ENCODE measurements at places on chromosomes 6 and 20.
A peak's percentile ranks its signal among the peaks of the same experiment; 100 is the strongest.

- DNase-seq, result no peak
These were observed 78.3 kb downstream of the ATG5 start for GRCh38 chr6:106247293-106247692.

DNA sequence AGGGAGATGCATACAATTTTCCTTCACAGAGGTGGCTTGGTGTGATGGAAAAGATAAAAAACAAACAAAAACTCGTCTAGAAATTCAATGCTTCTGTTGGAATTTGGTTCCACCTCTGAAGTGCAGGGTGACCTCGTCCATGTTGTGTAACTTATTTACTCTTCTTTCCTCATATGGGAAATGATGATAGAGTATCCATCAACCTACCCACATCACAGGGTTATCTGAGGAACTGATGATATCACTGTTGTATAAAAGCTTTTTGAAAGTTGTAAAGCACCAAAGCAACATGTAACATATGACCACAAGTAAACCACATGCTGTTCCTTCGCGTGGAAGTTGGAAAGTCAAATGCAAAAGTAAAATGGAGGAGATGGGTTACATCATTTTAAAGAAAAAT, 212.0 kb upstream of the SGK1 start:
- DNase-seq, result no peak

- no peak for DNase-seq
These were observed 49.5 kb downstream of the TRIM38 start for GRCh38 chr6:26012061-26012460.

DNA sequence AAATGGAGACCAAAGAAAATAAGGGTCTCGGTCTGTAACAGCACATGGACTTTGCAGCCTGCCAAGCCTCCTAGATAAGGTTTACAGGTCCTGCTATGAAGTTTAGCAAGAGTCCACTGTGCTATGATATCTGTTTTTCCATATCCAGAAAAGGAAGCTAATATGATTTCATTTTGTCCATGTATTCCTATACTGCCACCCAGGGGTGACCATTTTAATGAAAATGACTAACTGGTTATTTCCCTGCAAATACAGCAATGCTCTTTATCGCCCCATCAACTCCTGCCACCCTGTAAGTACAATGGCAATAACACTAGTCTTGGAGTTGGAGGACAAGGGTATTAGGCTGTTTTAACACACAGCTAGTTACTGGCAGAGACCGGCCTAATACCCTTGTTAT, 115.2 kb upstream of the GLP1R start:
- DNase-seq, result no peak

- peak; percentile 38 for DNase-seq
These were observed 136.6 kb downstream of the COL9A1 start for GRCh38 chr6:70166088-70166958.

DNA sequence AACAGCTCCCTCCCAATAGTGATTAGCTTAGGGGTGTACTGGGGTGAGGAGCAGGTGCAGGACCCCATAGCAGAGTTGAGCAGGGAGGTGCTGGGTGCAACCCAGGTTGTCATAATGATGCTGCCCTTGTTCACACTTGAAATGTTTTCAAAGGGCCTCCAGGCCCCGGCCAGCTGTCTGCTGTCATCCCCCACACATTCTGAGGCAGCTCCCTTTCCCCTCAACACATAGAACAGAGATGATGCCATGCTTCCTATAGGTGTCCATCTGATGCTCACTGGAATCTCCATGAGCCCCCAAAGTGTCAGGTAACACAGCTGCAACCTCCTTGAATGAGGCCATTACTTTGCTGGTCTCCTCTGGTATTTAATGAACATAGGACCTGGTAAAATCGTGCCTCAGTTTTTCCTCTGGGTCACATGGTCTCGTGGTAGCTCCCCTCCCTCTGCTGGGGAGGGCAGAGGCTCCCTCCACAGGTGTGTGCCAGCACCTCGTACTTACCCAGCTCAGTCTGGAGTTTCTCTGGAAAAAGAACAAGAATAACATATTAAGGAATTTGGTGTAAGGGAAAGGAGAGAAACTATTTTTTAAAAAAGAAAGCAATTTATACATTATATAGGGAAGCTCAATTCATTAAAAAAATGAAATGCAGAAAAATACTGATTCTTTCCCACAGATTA, 5.6 kb downstream of the BTNL2 start:
- DNase-seq, result no peak

GRCh38 chr6:137472641-137473137, 21.5 kb downstream of the OLIG3 start:
- DNase-seq, result no peak

- DNase-seq, result no peak
These were observed 7.5 kb upstream of the OOEP start for GRCh38 chr6:73377225-73377624.

DNA sequence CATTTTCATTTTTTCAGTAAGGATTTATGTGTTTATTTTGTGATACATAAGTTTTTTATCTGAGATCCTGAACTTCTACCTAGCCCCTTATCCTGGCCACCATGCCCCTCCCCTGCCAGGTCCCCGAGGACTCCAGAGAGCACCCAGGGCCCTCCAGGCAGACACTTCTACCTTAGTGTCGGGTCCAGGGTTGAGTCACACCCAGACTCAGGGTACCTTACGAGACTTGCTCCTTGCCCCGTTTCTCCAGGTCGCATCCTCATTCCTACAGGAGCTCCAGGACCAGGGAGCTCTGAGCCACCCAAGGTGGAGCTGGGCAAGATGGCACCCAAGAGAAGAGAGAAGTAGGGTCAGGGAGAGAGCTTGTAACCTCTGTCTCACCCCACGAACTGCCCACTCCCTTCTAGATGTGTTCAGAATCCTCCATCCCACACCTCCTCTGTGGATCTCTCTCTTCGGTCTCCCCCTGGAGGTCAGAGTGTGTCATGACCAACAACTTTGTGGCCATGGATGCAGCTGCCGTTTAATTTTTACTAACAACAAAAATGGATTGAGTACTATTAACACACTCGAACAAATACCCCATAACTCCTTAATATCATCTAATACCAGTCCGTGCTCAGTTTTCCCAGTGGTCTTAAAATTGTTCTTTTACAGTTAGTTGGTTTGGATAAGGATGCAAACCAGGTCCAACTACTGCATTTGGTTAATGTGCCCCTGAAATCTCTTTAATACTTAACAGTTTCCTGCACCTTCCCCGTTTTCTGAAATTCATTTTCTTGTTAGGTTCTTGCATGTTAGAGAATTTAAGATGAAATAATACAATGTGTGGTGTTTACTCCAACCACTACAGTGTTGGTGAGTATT, 130.6 kb upstream of the INSM1 start:
- peak; percentile 16 for DNase-seq

DNA sequence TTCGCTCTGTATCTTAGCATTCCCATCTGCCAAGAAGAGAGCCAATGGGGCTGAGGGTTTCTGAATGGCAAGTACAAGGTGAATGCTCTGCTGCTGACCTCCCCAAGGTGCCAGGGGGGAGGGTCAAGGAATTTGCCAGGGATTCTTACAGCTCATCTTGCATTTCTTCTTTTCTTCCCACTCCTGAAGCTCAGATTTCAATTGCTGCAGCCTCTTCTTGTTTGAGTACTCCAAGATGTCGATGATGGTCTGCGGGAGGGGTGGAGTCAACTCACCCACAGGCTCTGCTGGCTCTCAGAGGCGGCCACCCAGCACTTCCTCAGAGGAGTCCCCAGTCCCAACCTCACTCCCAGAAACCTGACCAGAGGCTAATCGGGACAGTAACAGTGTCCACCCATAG, 12.4 kb downstream of the C20orf96 start:
- no peak for DNase-seq

- DNase-seq, result no peak
These were observed 1.3 kb upstream of the CDKN1A start for GRCh38 chr6:36677059-36677749.

- no peak for DNase-seq
These were observed 172.9 kb upstream of the MCHR2 start for GRCh38 chr6:100166956-100167355.

GRCh38 chr6:88157106-88157505, 9.0 kb downstream of the CNR1 start:
- no peak for DNase-seq

DNA sequence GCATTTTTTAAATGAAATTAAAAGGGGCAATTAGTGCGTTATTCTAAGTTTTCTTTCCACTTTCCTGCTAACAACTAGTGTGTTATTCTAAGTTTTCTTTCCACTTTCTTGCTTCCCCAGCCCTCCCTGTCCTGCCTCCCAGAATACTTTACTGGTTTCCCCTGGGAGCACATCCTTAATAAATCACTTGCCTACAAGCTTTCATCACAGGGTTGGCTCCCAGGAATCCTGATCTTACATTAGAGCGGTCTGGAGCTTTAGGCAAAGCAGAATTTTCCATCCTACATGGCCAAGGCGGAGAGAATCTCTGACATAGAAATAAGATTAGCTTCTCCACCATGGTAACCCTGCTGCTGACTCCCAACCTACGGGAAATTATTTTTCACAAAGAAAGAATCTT, 150.4 kb downstream of the BFSP1 start:
- no peak for DNase-seq

DNA sequence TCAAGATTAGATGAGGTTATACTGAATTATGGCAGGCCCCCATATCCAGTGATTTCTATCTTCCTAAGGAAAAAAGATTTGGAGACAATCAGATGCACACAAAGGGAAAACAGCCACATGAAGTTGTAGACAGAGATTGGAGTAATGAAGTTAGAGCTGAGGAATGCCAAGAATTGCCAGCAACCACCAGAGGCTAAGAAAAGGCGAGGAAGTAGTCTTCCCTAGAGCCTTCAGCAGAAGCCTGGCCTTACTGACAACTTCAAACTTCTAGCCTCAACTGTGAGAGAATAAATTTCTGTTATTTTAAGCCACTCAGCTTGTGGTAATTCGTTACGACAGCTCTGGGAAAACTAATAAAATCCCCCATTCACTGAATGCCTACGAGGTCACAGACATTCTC, 473.9 kb downstream of the COL12A1 start:
- DNase-seq, result no peak

DNA sequence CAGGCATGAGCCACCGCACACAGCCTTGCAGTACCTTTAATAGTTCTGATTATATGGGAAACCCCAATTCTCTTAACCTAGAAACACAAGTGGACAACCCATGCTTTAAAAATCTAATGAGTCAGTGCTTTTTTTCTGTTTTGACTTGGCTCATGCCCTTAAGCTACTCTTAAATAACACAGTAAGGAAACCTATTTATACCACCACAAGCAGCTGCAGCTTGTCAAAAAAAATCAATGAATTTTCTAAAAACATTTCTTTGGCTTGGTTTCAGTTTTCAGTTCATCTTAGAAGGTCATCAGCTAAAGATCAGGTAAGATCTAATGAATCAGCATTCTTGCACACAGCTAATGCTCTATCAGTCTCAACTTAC, 124.1 kb upstream of the DST start:
- DNase-seq, result no peak

- no peak for DNase-seq
These were observed 73.3 kb upstream of the SGK1 start for GRCh38 chr6:134391205-134391604.

- DNase-seq, result no peak
These were observed 47.2 kb downstream of the CHD6 start for GRCh38 chr20:41571006-41571405.

DNA sequence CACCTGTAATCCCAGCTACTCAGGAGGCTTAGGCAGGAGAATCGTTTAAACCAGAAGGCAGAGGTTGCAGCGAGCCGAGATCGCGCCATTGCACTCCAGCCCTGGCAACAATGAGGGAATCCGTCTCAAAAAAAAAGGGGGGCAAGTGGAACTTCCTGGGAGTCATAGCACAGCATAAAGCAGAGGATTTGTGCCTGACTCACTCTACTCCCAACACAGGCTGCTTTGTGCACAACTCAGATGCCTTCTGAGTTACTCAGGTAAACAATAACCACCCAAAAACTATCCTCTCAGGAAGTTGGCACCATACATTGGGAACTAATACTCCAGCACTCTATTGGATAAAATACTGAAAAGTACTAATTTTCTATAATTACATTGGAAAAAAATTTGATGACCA, 2.5 kb upstream of the TMEM244 start:
- no peak for DNase-seq

All from stimulated activated CD4-positive, alpha-beta T cell treated with anti-CD3 and anti-CD28 coated beads, Interleukin-1b, Interleukin-23, amount 100 ng/mL, for 48 hours (primary cell).